ENCODE measurements at places on chromosomes 5 and 9. TPM values are rescaled to one million over a fixed set of nuclear protein-coding genes. Genes with fewer than 3 reads are reported as not detected.

The GRPEL2 gene
- 24.6 TPM for total RNA-seq

The BSPRY gene
- not detected for total RNA-seq

The TMEM232 gene
- not detected for total RNA-seq

The SLC6A18 gene
- not detected for total RNA-seq

The ARHGEF39 gene
- 7.8 TPM for total RNA-seq

The LCN15 gene
- total RNA-seq, result not detected

The EGFL7 gene
- 18.8 TPM for total RNA-seq

The RANBP17 gene
- 1.6 TPM for total RNA-seq

The CAMK2A gene
- total RNA-seq, result 0.08 TPM

The PLPP6 gene
- 5.3 TPM for total RNA-seq

The ESM1 gene
- not detected for total RNA-seq

The SAXO1 gene
- not detected for total RNA-seq

The NR4A3 gene
- 0.15 TPM for total RNA-seq

The DIRAS2 gene
- total RNA-seq, result not detected

The OGN gene
- not detected for total RNA-seq

The DMRT2 gene
- total RNA-seq, result not detected

The RLN1 gene
- 0.42 TPM for total RNA-seq

The IL3 gene
- not detected for total RNA-seq

The CDH6 gene
- total RNA-seq, result not detected

The PSD2 gene
- not detected for total RNA-seq

The FRMD3 gene
- total RNA-seq, result 0.23 TPM

The EQTN gene
- 0.23 TPM for total RNA-seq

The PLAC8L1 gene
- total RNA-seq, result 0.23 TPM

The OLFML2A gene
- total RNA-seq, result 0.11 TPM

The NIM1K gene
- 0.08 TPM for total RNA-seq

The VCAN gene
- total RNA-seq, result 16.6 TPM

The IL13 gene
- total RNA-seq, result not detected

The ENHO gene
- total RNA-seq, result not detected

The SEMA5A gene
- total RNA-seq, result 1.7 TPM

The BTNL8 gene
- not detected for total RNA-seq

The JAKMIP2 gene
- total RNA-seq, result 0.19 TPM

The CDX1 gene
- not detected for total RNA-seq

The TAF1L gene
- not detected for total RNA-seq

The GRIN1 gene
- 0.04 TPM for total RNA-seq

The PRSS3 gene
- total RNA-seq, result 40.3 TPM

The TPM2 gene
- 53.1 TPM for total RNA-seq

The MUSK gene
- not detected for total RNA-seq

The TRIM52 gene
- total RNA-seq, result 2.3 TPM
